Aorta (tissue), 5 donors: ENCODE measurements at places on chromosomes 1 and 21. TPM values are rescaled to one million over a fixed set of nuclear protein-coding genes. Genes with fewer than 3 reads are reported as not detected.

- no peaks in the 10 kb centered on the region for H3K27me3 ChIP-seq
- peaks cover 3% of the 10 kb centered on the region for H3K4me1 ChIP-seq
- no peak overlapping the region for H3K27ac ChIP-seq
- no peak overlapping the region for H3K4me3 ChIP-seq
Measured at GRCh38 chr1:242448910-242449645, 75.4 kb downstream of the PLD5 start.

GRCh38 chr1:95558791-95559190, 324.8 kb downstream of the RWDD3 start:
- DNase-seq: no peak
- no peak overlapping the region for H3K4me3 ChIP-seq
- no peak overlapping the region for H3K27ac ChIP-seq

- no peak overlapping the region for H3K4me3 ChIP-seq
- H3K36me3 ChIP-seq: no peaks in the 10 kb centered on the region
- H3K4me1 ChIP-seq: no peaks in the 10 kb centered on the region
- H3K27me3 ChIP-seq: no peaks in the 10 kb centered on the region
Measured at GRCh38 chr1:58870298-58870676, 86.4 kb upstream of the JUN start.

DNA sequence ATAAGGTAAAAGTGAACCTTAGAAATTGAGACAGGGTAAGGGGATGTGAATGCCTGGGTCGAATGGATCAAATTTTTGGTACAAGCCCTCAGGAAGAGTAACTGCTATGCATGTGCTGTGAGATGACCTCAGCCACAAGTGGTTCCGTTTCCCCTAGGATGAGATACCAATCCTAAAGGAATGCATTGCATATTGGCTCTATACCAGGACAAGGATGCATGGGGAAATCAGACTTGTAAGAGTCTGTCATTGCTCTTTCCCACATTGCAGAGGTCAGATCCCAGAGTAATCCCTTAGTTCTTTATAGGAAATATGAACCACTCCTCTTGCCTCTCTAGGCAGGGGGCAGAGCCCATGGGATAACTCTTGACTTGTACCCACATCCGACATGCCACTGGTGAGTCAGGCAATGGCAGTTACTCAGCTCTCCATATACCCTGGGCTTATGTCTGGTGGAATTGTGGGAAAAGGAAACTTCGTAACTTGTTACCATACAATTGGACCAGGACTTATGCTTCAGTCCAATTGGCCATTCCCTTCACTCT, 428.3 kb upstream of the ZRANB2 start:
- H3K4me1 ChIP-seq: no peaks in the 10 kb centered on the region
- no peaks in the 10 kb centered on the region for H3K27me3 ChIP-seq
- H3K27ac ChIP-seq: no peak overlapping the region
- no peaks in the 10 kb centered on the region for H3K36me3 ChIP-seq

Gene CFAP141
- not detected for total RNA-seq

Gene OR2T2
- total RNA-seq: not detected

Gene TEX38
- total RNA-seq: not detected

Gene LRRC52
- total RNA-seq: not detected

Gene CDK18
- total RNA-seq: 47.1 TPM
